ENCODE measurements at places on chromosomes 13 and 19.

DNA sequence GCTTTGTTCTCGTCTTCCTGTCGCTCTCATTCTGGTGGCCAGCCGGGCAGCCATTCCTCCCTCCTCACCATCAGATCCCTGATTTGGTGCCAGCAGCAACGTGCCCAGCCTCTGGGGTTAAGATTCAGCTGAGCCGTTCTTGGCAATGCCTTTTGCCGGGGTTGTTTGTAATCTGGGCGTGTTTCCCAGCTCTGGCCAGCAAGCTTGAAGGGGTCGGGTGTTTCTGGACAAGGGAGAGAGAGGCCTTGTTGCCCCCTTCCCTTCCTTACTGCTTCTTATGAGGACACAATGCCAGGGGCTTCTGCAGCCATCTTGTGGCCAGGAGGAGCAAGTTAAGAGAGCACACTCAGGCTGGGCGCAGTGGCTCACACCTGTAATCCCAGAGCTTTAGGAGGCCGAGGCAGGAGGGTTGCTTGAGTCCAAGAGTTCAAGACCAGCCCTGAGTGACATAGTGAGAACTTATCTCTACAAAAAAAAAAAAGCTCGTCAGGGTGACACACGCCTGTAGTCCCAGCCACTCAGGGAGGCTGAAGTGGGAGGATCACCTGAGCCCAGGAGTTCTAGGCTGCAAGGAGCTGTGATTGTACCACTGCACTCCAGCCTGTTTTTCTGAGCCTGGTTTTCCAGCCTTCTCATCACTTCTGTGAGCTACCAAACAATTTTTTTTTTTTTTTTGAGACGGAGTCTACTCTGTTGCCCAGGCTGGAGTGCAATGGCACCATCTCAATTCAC, 10.7 kb upstream of the CRTC1 start:
- no peak for DNase-seq

DNA sequence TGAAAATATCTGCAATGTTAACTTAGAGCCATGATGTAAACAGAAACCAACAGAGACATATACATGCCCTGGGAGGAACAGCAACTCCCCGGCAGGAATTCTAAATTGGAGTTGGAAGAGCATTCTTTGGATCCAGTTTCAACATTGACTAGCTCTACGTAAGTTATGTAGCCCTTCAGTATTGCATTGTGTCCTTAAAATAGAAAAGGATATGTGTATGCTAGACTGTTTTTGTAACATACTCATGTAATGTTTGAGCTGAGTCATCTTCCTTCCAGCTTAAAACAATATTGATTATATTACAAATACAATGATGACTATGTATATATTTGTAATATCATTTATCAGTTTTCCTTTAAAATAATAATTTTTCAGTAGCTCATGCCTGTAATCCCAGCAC, 1422.2 kb upstream of the PCDH20 start:
- DNase-seq = no peak

DNA sequence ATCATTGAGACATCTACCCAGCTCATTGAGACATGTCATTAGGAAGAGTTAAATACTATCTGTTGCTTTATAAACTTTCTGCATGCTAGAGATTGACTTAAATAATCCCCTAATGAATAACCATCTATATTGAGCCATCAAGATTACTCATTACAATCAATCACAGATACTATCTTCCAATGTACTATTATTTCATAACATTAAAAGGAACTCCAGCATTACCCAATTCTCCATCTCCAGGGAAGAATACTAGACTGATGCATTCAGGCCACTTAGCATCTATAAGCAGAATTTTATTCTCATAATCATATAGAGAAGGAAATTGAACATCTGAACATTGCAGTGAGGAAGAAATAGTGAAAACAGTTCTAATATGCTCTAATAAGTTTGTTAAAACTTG, 8.0 kb downstream of the EPSTI1 start:
- DNase-seq = no peak

- no peak for DNase-seq
Observed at GRCh38 chr13:45109102-45109720, 11.1 kb upstream of the GTF2F2 start.

- DNase-seq = no peak
Observed at GRCh38 chr19:12647047-12647446, 19.5 kb downstream of the MAN2B1 start.

DNA sequence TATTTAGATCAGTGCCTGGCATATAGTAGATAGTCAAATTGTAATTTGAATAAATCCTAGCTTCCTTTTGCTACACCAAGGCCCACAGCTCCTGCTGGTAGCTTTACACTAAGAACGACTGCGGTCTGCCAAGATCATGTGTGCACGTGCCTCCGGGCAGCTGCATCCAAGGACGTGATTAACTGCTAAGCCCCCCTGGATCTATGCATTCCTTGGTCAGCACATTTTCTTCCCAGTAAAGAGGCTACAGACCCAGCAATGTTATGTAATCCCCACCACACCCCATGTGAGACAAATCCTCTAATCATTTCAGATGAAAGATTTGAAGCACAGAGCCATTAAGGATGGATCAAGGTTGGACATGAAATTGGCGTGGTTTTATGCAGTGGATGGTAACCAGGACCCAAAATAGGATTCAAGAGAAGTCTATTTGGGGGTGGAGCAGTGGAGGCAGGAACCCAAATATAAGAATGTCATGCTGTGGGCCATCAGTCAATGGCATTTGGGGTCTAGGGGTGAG, 65.2 kb upstream of the PEG3 start:
- no peak for DNase-seq

GRCh38 chr13:109654341-109655205, 131.8 kb downstream of the IRS2 start:
- no peak for DNase-seq

DNA sequence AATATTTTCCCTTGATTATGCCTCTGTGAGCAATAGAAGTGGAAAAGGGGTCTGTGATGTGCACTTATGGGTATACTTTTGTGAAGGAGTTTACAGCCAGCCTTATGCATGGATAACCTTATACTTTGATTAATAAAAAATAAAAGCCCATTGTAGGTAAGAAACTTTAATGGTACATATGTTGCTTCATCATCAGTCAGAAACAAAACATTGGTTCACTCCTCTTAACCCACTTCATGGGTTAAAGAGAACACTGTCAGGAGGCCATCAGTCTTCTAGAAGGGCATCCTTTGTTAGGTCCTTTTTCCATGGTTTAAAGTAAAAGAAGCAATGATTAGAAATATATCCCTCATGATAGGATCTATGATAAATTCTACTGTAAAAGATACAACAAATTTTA, 952.1 kb upstream of the MIR17HG start:
- DNase-seq = no peak

DNA sequence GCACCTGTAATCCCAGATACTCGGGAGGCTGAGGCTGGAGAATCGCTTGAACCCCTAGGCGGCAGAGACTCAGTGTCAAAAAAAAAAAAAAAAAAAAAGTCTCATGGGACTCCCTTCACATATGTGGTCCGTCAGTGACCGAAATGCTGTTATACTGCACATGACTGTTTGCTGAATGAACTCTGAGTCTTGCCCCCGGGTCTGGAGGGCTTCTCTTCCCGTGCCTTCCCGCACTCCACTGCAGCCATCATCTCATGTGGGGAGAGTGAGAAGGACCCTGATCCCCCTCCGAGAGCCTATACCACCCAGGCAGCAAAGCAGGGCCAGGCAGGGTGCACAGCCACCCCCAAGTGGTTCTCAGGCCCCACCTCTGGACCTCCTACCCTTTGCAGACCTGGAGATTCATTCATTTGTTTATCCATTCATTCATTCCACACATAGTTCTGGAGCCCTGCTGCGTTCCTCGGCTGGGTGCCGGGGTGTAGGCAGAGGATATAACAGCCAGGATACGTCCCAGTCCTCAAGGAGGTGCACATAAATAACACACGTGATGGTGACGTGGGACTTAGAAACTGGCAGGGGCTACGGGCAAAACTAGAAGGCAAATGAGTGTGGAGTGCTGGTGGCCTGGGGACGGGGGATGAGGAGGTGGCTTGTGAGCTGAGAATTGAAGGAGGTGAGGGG, 14.2 kb downstream of the NDUFA11 start:
- DNase-seq = no peak

DNA sequence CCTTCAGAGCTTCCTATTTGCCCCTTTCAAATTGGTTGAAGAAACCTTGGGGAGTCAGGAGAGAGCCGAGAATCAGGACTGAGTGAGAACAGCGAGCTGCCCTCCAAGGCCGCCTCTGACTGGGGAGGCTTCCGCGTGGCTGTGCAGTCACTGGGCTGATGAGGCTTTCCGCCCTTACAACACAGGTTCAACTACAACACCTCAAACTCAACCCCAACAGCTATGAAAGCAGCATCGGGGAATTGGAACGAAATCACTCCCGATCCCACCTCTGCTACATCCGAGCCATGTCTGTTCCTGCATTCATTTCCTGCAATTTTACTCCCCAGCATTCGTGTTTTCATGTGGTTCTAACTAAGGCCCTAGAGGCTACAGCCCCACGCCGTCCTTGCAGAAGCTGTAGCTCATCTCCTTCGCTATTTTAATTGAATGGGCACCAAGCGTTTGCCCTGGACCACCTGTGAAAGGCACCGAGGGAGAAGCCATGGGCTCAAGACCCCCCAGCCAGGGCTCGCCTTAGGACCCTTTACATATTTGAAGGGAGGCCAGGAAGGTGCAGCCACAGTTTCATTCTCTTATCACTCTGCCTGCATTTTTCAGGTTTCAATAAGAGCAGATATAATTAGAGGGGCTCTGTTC, 12.3 kb upstream of the RASA3 start:
- no peak for DNase-seq

GRCh38 chr13:104953588-104953987, 1581.9 kb downstream of the EFNB2 start:
- DNase-seq = no peak

- DNase-seq = no peak
Observed at GRCh38 chr13:52001120-52001731, 10.0 kb downstream of the ATP7B start.

- no peak for DNase-seq
Observed at GRCh38 chr13:30388406-30389283, 33.6 kb upstream of the UBE2L5 start.

DNA sequence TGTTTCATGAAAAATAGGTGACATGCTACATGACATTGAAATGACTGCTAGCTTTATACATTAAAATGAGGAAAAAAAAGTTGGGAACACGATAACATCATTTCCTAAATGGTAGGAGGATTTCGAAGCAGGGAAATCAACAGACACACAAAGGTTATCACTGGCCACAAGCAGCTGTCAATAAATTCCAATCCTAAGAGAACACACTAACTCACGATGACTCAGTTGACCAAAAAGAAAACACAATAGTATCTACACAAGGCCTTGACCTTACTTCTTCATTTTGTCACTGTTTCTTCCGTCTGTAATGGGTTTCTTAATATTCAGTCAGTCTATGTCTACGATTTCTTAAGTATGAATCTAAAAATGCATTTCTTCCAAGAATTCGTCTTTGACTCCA, 36.5 kb downstream of the STARD13 start:
- no peak for DNase-seq

DNA sequence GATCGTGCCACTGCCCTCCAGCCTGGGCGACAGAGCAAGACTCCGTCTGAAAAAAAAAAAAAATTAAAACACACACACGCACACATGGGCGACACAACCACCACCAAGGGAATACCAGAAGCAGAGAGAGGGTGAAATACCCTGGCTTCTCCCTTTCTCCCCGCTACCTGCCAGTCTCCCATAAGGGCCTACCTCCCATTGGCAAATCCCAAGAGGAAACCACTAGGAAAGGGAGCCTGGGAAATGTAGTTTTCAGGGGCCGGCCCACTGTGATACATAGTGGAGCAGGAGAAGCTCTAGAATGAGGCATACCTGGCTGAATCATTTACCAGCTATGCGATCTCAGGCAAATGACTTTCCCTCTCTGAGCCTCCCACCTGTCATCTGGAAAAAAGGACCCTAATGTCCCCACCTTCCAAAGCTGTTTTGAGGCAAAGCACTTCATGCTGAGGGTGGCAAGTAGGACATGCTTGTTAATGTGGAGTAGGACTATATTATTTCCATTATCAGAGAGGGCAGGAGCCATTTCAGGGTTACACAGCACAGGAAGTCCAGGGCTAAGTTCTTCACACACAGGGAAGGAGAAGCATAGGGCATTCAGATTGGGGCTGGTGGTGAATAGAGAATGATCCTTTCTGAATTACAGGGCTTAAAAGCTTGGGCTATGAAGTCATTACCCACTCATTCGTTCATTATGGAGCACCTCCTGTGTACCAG, 14.3 kb upstream of the HNRNPUL1 start:
- DNase-seq = no peak

DNA sequence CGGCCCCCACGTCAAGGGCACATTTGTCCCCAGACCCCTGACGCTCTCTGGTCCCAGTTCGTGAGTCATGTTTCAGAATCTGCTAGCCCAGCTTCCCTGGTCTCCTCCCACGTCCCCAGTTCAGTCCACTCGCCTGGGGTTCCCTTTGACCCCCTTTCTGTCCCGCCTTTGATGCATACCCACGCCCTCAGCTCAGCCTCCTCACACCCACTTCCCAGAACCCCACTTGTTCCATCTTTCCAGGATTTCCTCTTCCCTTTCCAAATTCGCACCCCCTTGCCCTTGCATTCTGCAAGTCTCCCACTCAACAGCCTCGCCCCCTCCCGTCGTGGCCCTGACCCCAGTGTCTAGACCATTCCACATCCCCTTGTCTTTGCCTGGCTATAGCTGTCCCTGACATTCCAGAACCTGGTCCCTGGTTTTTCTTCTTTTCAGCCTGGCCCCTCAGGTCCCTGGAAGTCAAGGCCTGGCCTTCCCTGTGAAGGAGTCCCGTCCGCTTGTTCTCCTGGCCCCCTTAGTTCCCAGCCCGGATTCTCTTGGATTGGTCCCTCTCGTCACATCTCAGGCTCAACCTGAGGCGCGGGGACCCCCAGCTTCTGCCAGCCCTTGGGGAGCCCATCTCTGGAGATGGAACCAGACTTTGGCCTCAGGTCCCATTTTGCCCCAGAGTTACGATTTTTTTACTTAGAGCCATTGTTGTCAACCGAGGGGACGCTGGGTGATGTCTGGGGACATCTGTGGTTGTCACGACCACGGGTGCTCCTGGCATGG, 1.3 kb downstream of the NCLN start:
- no peak for DNase-seq

DNA sequence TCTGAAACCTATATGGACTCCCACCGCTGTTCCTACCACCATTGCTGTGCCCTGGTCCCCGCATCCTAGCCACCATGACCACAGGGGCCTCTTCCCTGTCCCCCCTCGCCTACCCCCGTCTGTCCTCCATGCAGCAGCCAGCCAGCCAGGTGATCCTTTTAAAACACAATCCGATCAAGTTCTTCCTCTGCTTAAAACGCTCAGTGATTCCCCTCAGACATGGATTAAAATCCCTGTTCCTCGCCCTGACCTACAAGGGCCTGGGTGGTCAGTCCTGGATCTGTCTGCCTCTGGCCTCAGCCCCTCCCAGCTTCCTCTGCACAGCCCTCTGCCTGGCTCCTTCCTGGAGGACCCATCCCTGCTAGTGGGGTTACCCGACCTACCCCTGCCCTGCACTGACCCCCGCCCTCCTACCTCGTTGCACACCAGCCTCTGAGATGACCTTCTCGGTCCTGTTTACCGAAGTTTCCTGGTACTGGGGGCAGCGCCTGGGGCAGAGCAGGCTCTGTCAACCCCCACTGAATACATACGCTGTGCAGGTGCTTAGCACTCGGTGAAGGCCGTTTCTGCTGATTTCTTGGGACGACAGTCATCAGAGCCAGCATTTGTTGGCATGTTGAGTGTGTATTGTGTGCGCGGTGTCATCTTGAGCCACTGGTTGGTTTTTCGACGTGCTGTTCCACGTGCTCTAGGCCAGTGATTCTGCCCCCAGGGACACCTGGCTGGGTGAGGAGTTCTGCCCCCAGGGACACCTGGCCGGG, 14.7 kb upstream of the LENG8 start:
- no peak for DNase-seq

GRCh38 chr13:44155422-44156293, 218.0 kb upstream of the SERP2 start:
- DNase-seq = no peak

GRCh38 chr13:101488734-101489133, 36.3 kb downstream of the ITGBL1 start:
- DNase-seq = no peak
